NCI-H2171 (cell line): ENCODE measurements at places on chromosomes 2 and 18.
A peak's percentile ranks its signal among the peaks of the same experiment; 100 is the strongest.

GRCh38 chr2:234218266-234219045 lies 168.0 kb downstream of the SPP2 start:
- DNase-seq: peak; percentile 3

DNA sequence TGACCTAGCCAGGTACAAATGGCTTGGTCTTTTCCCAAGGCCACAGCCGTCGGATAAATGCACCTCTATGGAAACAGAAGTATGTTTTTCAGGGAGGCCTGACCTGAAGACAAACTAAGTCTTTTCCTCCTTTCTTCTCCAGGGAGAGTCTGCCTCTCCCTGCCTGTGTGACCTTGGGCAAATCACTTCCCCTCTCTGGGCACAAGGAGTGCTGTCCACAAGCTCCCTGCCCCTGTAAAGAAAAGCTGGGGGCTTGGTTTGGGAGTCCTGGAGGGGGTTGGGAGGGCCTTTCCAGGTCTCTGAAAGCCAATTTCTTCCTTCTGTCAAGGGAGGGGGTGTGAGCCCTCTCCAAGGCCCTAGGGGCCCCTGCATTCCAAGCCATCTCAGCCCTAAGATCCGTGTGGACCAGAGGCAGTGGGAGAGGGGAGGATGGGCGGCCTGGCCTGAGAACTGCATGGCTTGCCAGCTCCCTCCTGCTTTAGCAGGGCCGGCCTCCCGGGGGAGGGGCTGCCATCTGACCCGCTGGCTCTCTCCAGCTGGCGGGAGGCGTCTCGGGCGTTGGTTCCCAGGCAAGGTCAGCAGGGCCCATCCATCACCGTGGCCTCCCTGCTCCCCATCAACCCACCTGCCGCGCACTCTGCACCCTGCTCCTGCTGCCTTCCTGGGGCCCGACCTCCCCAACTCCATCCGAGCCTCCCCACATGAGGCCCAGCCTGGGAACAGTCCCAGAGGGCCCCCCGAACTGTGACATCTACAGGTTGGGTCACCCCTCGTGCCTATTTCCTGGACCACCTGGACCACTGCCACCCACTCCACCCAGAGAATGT lies 61.4 kb downstream of the SMAD7 start:
- no peak for DNase-seq

- no peak for DNase-seq
These were observed 279.8 kb upstream of the DLGAP1 start for GRCh38 chr18:4734903-4735302.

DNA sequence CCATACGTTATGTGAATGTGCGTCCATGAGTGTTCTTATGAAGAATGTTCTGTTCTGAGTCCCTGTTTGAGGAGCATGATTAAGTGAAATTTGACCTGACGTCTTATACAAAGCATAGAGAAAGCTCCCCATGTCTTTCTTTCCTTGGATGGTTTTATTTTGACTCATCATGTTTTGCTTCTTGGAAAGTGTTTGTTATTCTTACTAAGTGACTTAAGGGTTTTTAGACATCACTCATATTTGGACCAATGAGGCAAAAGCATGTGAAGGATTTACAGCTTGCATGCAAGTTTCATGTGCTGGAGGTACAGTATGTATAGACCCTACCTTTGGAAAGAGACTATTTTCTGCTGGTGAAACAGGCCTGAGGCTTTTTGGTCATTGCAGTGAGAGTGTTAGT lies 33.5 kb upstream of the ZEB2 start:
- no peak for DNase-seq

- no peak for DNase-seq
These were observed 81.6 kb downstream of the TWIST2 start for GRCh38 chr2:238929242-238930081.

- peak; percentile 59 for DNase-seq
These were observed 78.2 kb downstream of the KCTD1 start for GRCh38 chr18:26470011-26470637.

DNA sequence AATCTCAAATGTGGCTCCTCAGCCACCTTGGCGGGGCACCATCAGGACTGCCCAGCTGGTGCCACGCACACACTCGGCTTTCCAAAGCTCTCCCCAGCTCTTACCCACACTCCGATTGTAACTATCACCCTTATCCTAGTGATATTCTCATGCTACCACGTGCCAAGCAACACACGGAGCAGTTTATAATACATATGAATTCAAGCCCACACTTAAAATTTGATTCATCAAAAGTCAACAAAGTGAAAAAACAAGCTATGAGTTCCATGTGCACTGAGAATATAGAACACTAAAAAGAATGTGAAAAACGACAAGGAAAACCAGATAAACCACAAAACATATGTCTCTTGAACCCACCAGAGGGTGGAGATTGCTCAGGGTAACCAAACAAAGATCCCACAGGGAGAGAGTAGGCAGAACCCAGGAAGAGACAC lies 31.6 kb downstream of the LONRF2 start:
- no peak for DNase-seq
